Astrocyte of the spinal cord (primary cell): ENCODE measurements at places on chromosomes 7 and 10.
A peak's percentile ranks its signal among the peaks of the same experiment; 100 is the strongest.

- no peak for DNase-seq
Measured at GRCh38 chr7:150895809-150896208, 43.5 kb downstream of the AOC1 start.

DNA sequence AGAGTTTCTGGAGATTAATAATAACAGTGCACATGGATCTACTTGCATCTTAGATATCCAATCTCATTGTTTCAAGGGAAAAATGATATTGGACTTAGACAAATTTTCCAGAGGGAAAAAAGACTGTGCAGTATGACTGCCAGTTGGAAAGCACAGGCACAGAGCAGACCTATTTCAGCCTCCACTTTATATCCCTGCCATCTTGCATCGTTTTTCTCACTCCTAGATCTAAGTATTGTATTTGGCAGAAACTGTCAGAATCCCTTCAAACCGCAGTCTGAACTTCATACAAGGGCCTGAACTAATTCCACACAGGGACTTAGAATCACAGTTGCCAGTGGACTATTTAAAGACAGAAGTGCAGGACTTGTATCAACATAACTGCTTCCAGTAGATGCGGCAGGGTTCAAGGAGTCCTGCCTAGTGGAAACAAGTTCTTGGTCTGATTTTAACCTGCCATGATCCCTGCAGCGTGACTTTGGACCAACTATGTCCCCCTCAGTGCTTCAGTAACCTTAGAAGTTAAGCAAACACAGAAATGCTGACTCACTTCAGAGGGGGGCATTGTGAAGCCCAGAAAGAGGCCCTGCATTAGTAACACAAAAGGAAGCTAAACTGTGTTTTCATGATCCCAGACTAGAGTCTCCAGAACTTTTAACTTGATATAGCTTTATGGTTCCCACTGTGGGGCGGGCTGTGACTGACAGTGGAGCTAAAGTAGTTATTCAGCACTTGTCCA, 95.7 kb upstream of the PALS2 start:
- DNase-seq = peak; percentile 95

GRCh38 chr7:38677981-38678697, 47.0 kb upstream of the AMPH start:
- DNase-seq = no peak

- DNase-seq = no peak
Measured at GRCh38 chr7:133082390-133082766, 488 bp upstream of the CHCHD3 start.

DNA sequence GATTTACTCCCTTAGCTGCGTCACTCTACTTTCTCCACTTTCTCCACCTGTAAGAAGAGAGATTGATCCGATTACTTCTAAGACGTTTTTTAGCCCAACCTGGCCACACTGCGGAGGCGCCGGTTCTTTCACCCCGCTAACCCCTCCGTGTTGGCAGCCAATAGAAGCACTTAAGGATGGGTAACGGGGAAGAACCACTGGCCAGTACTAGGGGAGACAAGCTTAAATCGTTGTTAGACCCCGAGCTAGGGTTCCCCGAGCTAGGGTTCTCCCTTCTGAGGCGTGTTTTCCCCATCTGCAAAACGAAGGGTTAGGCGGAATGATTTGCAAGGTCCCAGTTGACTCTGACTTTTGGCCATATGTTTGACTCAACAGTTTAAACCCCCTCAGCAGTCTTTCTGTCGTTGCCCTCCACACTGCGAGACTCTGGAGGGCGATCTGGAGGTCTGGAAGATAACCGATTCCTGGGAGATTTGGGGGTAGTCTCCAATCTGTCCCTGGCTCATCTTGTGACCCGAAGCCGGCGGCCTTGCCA, 644 bp downstream of the UMAD1 start:
- DNase-seq = no peak

DNA sequence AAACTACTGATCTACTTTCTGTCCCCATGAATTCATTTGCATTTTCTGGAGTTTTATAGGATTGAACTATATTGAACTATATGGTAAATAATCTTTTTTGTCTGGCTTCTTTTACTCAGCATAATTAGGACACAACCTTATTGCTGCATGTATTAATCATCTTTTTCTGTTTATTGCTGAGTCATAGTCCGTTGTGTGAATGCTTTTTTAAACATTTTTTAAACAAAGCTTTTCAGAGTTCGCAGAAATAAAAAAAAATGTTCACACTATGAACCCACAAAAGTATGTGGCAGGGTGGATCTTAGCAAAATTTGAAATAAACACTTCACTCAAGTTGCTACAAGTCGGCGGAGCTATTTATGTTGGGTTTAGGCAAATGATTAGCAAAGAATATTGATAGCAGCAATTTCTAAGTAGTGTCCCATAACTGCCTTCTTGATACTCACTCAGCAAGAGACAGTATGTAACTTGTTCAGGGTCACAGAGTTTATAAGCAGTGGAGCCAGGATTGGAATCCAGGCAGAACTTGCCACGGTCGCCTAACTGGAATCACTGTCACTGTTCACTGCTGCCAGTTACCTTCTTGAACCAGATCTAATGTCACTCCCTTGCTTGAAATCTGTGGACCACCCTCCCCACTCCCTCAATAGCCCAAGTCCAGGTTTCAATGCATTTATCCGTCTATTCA, 5.6 kb downstream of the CH25H start:
- no peak for DNase-seq

DNA sequence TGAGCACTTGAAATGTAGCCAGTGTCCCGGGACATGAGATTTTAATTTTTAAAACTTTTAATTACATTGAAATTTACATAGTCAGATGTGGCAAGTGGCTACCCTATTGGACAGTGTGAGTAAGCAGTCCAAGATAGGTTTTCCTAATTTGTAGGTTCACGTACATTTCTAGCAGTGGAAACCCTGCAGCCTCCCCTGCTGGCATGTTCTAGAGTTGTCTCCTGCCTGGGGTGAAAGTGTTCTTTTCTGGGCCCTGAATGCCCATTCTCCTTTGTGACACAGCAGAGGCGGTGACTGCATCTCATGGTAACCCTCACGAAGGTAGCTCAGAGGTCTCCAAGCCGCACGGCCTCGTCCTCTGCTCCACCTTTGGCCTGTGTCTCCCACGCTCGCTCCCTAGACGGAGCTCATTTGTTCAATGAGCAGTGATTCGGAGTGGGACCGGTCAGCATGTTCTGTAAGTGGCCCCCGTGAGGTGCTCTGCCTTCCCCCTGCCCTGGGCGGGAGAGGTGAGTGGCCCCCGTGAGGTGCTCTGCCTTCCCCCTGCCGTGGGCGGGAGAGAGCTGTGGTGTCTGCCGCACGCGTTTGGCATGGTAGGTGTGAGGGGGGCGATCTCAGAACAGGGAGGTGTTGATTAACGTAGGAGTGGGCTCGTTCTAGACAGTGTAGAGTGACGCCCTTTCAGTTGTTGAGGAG, 18.0 kb downstream of the WDR37 start:
- no peak for DNase-seq

DNA sequence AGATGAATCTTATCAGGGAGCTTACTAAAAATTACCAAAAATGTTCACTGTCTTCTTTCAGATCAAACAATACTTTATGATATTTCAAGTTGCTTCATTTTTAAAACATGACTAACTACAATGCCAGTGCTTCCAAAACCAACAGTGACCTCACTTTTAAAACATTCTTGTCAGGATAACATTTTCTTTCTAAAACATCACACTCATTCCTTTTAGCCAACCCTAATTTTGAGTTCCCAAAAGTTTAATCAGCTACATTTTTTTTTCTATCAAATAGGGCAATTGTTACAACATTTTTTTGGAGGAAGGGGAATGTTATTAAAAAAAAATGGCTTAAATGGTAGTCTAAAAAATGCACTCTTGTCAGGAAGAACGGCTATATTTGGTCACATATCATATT, 37.3 kb downstream of the RTKN2 start:
- DNase-seq = peak; percentile 83

DNA sequence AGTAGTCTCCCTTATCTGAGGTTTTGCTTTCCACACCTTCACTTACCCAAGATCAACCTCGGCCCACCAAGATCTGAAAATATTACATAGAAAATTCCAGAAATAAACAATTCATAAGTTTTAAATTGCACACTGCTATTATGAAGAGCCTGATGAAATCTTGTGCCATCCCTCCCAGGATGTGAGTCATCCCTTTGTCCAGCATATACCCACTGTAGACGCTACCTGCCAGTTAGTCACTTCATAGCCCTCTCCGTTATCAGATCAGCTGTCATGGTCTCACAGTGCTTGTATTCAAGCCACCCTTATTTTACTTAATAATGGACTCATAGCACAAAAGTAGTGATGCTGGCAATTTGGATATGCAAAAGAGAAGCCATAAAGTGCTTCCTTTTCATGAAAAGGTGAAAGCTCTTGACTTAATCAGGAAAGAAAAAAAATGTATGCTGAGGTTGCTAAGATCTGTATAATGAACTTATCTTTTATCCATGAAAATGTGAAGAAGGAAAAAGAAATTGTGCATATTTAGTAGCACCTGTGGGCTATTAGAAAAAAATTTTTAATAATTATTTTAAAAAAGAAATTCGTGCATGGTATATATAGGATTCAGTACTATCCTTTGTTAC, 9.8 kb upstream of the MRPS16 start:
- peak; percentile 71 for DNase-seq

GRCh38 chr7:146414373-146414772, 297.8 kb downstream of the CNTNAP2 start:
- DNase-seq = no peak

DNA sequence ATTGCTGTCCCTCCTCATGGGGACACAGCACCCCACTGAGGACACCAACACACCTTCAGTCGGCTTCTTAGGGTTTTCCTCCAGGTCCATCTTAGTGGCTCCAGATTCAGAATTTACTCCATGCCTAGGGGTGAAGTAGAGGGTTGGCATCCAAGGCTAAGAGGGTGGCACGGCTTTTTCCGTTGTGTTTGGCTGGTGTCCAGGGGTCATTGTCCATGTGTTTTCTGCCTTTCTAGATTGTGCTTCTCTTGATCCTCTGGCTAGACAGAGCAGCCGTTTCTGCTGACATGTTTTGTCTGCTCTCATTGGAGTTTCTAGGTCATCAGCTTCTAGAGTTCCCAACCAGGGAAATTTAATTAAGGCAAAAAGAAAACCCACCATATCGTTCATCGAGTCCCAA, 291.6 kb upstream of the CELF2 start:
- no peak for DNase-seq

DNA sequence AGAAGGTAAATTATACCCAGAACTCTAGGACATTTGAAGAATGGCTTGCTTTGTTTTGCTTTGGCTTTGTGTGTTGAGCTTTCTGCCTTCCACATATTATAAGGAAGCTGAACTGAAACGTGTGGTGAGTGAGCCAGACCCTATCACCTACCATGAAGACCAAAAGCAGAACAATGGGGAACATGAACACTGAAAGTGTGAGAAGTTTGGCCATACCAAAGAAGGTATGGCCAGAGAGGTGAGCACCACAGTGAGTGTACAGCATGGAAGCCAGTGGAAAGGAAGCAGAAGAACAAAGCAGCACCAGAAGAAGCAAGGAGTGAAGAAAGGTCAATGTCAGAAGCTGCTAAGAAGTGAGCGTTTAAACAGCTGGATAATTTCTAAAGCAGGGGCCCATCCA, 59.7 kb upstream of the CCDC71L start:
- no peak for DNase-seq

DNA sequence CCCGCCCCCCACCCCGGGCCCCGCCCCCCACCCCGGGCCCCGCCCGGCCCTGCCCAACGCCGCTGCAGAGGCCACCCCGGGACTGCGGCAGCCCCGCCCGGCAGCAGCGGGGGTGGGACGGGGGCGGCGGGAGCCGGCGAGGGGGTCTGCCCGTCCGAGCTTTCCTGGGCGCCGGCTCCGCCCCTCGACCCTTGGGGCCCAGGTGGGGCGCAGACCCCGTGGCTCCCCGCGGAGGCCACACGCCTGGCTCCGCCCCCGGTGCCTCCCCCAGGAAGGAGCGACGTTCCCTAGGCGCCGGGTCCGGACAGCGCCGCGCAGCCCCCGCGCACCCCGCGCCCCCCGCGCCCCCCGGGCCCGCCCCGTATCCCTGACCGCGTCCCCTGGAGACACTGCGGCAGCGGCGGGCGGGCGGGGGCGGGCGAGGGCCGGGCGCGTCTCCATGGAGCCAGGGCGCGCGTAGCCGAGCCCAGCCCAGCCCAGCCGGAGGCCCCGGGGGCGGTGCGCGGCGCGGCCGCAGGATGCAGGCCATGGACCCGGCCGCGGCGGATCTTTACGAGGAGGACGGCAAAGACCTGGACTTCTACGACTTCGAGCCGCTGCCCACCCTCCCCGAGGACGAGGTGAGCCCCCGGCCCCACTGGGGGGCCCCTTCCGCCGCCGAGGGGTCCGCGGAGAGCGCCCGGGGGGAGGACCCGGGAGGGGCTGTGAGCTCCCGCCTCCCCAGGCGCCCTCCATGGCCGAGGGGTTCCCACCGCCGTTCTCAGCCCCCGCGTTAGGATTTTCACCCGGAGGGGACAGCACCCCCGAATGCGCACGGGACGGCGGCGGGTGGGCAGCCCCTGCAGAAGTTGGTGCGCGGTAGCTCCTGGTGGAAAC, at the start of gene KNDC1:
Gene KNDC1, plus strand, starts transcription at position 270 of the 876 bp plus-strand sequence. Its CDS starts 249 bp downstream, at position 519.
- no peak for DNase-seq

GRCh38 chr7:120677535-120677934, 180.4 kb downstream of the TSPAN12 start:
- no peak for DNase-seq

DNA sequence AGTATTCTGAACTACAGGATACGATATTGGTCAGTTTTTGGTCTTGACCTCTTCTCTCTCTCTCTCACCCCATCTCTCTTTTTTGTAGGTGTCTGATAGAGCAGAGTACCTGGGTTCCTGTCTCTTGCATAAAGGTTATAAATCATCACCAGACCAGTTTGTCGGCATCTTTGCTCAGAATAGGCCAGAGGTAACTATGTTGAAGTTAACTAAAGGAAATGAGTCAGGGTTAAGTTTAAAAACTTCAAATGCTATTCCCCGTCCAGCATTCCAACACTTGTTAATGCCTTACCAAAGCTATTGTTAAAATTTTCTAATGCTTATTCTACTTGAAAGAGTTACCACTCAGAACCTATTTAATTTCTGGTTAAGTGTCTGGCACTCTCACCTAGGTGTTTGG, 30.7 kb downstream of the ACSL5 start:
- no peak for DNase-seq

- no peak for DNase-seq
Measured at GRCh38 chr7:27614095-27614494, 48.6 kb downstream of the HIBADH start.

GRCh38 chr7:25598765-25599164, 370.5 kb upstream of the NPVF start:
- no peak for DNase-seq

DNA sequence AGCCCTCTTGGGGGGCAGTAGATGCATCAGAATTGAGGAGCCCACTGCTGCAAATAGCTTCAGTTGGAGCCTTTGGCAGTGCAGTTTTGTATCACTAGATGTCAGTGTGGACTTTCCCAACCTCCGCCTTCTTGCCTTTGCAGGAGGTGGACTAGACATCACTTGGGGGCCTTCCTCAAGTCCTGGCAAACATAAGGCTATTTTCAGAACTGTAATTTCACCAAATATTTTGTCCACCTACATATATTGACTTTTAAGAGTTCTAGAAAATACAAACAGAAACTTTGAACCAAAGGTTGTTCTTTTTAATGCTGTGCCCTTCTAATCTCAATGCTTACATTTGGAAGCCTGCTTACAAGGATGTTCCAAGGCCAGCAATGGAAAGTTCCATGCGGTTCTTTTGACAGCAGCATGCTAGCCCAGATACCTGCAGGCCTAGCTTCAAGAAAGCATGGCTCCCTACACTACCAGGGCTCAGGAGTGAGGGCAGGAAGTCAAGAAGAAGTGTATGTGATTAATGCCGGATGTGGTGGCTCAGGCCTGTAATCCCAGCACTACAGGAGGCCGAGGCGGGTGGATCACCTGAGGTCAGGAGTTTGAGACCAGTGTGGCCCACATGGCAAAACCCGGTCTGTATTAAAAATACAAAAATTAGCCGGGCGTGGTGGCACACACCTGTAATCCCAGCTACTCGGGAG, 8.0 kb upstream of the ZNRF2 start:
- peak; percentile 59 for DNase-seq

GRCh38 chr10:101843032-101844021, at the start of gene KCNIP2:
Gene KCNIP2, minus strand, starts transcription at chr10:101843800. Its CDS starts 232 bp downstream, at chr10:101843568.
- DNase-seq = no peak
